ENCODE measurements at places on chromosomes 1 and 21.

DNA sequence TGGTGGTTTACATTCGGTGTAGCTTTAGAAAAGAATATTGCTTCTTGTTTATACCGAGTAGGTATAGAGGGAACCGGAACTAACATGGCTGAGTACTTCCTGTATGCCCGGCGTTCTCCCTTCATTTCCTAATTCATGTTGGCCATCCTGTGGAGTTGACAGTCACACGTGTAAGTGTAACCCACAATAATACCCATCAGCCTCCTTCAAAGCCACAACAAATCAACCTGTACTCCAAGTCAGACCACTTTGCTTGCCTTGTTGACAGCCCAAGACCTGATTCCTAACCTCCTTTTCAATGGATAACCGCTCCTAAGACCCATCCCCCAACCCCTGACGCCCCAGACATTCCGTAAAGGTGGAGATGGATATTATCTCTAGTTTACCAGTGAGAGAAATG, 42.1 kb downstream of the UBE2U start:
- no peak overlapping the region for H3K27ac ChIP-seq
- peaks cover 29% of the 10 kb centered on the region for H3K27me3 ChIP-seq
- peak overlapping the region; percentile 14 for H3K4me3 ChIP-seq
- no peak for DNase-seq
- H3K4me1 ChIP-seq: peaks cover 4% of the 10 kb centered on the region

- no peaks in the 10 kb centered on the region for H3K27me3 ChIP-seq
- H3K4me3 ChIP-seq: no peak overlapping the region
- H3K4me1 ChIP-seq: no peaks in the 10 kb centered on the region
- H3K27ac ChIP-seq: no peak overlapping the region
Observed at GRCh38 chr1:215476541-215476940, 90.6 kb upstream of the KCTD3 start.

- no peaks in the 10 kb centered on the region for H3K36me3 ChIP-seq
- no peak for DNase-seq
- H3K27ac ChIP-seq: no peak overlapping the region
- peaks cover 88% of the 10 kb centered on the region for H3K27me3 ChIP-seq
- H3K4me3 ChIP-seq: no peak overlapping the region
Observed at GRCh38 chr21:45853703-45854342, 127.7 kb upstream of the COL6A1 start.

DNA sequence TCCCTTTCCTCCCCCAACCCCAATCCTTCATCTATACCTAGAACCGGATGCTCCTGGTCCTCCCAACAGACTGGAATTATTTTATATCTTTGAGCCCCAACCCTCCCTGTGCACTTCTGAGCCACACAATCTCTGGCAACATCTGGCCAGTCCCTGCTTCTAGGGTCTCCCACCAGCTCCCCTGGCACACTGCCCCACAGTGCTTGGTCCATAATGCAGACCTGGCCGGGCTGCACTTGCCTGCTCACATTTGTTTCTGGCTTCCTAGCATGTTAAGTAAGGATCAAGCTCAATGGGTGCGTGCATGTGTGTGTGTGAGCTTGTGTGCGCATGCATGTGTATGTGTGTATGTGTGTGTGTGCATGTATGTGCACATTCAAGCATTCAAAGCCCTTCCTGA, 8.8 kb downstream of the TRIM62 start:
- peaks cover 17% of the 10 kb centered on the region for H3K36me3 ChIP-seq
- H3K4me3 ChIP-seq: no peak overlapping the region
- H3K27me3 ChIP-seq: no peaks in the 10 kb centered on the region

DNA sequence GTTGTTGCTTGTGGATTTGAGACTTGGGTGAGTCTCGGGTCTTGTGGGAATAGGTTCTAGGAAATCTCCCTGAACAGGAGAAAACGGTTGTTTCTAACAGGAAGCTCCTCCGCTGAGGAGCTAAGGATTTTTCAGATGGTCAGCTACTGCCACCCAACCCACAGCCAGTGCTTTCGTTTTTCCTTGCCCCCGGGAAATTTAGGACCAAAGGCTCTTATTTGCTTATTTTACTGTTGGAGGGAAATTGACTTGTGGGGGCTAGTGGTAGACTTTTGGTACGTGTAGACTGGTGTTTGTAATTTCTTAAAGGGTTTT, 792 bp downstream of the SNX7 start:
- H3K4me1 ChIP-seq: peaks cover 11% of the 10 kb centered on the region
- DNase-seq: no peak
- peak overlapping the region; percentile 86 for H3K4me3 ChIP-seq
- peak overlapping the region; percentile 44 for H3K27ac ChIP-seq
- no peaks in the 10 kb centered on the region for H3K36me3 ChIP-seq
- H3K27me3 ChIP-seq: peaks cover 27% of the 10 kb centered on the region

Measured in effector memory CD8-positive, alpha-beta T cell (primary cell).